ENCODE measurements at places on chromosomes 1 and 21.

GRCh38 chr1:244794071-244794470 lies 41.4 kb upstream of the COX20 start:
- no peak for DNase-seq

DNA sequence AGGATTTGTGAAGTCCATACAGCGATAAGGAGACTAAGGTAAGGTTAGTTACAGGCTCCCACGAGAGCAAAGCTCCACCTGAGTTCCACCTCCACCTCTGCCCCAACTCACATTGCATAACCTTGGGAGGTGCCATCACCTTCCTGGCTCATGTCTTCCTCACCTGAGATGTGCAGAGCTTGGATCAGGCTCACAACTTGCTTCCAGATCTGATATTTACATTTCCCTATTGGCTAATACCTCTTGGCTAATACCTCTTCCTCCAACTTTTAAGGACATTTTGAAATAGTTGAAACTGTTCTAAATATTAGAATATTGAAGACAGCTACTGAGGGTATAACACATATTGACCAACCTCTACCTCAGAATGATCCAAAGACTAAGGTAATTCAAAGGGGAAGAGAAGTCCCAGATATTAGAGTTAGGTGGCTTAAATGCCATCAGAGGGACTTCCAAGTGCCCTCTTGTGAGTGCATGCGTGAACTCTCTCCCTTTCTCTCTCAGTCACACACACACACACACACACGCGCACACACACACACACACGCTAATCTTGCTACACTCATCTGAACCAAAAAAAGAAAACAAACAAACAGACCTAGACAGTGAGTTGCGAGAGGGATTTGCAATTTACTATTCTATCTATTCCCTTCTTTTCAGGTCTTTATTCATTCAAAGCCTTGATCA lies 134.3 kb downstream of the PLPP3 start:
- DNase-seq, result no peak

DNA sequence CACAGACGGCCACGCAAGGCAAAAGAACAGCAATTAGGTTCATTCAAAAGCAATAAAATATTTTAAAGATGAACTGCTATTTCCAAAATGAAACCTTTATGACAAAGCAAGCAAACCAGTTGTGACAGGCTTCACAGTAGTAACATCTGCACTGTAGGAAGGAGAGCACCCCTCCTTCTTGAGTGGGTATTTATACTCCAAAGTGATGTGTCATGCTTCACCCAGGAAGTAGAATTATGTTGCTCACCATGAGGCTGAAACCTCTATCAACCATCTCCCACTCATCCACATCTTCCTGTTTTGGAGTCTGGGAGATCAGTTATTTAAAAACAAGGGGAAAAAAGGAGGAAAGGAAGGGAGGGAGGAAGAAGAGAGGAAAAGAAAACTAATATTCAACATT lies 885 bp downstream of the OR2T10 start:
- no peak for DNase-seq

DNA sequence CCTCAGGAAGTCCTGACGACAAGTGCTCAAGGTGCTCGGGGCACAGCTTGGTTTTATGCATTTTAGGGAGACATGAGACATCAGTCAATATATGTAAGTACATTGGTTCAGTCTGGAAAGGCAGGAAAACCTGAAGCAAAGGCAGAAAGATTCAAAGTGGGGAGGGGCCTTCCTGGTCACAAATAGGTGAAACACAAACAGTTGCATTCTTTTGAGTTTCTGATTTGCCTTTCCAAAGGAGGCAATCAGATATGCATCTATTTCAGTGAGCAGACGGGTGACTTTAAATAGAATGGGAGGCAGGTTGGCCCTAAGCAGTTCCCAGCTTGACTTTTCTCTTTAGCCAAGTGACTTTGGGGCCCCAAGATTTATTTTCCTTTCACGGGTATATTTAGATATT lies 8.9 kb upstream of the RNF187 start:
- DNase-seq, result no peak

DNA sequence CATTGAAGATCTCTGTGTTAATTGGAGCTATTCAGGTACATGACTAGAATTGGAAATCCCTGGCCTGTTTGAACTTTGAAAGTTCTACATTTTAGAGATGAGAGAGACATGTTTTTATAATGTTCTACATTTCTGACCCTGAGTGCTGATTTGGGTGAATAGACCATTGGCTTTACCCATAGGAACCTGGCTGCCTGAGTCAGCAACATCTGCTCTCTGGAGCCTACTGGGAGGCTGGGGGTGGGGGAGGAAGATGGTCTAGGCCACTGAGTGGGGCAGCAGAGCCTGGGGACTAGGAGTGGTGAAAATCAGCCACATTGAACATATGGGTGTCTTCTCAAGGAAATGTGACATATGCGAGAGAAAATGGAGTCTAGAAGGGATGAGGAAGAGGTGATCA lies 1.4 kb upstream of the VANGL1 start:
- no peak for DNase-seq

DNA sequence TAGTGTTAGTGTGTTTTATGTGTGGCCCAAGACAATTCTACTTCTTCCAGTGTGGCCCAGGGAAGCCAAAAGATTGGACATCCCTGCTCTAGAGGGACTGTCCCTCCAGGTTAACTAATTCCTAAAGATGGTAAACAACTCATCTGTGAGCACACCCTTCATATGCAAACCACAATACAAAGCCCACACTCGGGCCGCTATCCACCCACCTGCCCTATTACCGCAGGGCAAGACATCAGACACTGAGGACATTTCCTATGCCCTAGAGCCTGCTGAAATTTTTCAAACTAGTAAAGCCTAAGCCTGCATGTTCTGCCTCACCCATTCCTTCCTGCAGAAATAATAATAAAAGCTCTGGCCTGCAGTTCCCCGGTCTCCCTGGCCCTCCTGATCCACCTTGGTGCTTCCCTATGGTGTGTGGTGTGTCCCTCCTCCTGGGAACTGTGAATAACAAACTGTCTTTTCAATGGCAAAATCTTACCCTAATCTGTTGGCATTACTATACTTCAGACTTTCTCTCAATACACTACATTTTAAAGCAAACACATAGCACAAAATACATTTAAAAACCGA lies 39.3 kb upstream of the NTPCR start:
- DNase-seq, result no peak

DNA sequence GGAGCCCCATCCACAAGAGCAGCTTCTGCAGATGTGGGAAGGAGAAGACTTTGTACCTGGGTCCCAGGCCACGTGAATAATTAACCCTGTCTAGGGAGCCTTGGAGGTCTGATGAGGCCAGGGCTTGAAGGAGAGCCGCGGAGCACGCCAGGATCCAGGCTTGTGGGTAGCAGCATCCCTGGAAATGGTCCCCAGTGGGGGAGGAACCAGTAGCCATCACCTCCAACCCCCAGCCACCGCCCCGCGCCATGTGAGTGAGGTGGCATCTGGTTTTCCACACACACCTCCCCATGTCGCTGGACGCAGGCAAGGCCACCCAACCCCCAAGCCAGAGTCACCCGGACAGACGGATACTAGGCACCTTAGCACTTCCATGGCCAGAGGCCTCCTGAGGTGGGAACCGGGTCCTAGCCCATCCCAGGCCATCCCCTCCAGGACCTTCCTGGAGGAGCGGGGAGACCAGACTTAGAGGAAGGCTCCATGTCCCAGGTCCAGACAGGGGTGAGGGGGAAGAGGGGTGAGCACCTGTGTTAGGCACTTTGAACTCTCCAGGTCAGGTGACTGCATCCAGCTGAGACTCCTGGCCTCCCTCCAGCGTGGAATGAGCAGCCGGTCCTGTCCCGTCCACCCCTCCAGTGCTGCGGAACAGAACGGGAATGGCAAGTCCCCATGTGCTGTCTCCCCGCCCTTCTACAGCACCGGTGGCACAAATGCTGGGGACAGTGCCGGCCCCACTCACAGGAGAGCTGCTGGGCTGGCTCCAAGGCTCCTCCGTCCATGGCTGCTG lies 53.2 kb downstream of the RIPK4 start:
- DNase-seq, result no peak

DNA sequence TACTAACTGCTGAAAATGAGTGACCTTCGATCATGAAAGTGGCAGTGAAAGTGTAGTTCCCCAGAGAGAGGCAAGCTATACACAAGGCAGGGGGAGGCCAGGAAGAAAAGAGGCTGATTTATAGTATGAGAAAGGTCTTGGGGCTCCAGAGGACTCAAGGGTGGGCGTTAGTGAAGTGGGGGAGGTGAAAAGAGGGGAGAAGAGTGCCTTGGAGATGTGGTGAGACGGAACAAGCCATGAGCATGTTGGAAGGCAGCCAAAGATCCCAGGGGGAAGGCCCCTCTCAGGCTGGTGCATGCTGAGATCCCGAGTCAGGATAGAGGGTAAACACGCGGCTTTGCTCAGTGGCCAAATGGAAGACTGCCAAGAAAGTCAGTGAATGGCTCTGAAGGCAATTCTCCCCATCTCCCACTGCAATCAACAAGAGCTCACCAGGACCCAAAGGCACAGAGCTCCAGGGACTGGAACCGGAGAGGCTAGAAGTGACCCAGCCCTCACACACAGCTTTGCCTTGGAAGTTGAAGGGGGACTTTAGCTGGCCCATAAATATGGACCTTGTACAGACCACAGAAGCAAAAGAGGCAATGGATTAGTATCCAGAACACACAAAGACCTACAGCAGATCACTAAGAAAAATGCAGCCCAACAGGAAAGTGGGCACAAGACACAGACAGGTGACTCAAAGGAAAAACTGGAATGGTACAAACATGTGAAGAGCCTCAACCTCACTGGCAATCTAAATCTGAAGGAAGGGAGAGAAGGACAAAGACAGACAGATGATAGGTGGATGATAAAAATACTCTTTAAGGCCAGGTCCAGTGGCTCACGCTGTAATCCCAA lies 49.6 kb downstream of the HSF2BP start:
- DNase-seq, result no peak

DNA sequence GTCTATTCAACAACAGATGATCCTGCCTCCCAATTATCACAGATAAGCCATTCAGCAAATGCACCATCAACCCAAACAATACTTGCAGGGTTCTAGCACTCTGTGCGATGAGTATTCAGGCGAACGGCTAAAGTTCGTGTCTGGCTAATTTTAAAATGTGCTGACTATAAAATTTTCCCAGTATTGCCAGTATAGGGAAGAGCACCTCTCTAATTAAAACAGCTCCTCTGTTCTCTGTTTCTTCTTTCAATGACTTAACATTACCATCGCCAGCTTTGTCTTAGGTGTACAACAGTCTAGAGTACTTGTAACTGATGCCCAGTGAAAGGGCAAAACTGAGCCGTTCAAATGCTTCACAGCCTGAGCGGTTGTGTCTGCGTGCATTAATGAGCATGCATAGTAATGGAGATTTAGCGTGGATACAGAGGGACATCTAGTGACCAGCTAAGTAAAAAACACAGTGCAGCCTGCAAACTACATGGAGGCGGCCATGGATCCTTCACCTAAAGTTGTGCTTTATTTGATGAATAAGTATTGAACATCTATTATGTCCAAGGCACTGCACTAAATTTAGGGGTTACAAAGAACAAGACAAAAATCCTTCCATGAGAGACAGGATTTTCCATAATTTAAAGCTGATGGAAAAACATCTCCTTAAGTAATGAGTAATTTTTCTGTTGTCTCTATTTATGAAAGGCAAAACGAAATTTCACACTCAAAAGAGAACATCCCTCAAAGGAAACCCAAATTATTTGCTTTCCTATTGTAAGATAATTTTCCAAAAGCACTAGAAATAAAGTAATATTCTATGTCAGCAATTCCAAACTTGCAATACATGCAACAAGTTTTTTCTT lies 120.0 kb downstream of the SETD4 start:
- no peak for DNase-seq

- DNase-seq, result no peak
These were observed 142.7 kb upstream of the CSF3R start for GRCh38 chr1:36625253-36625934.

GRCh38 chr21:35273333-35273732 lies 224.2 kb upstream of the RUNX1 start:
- DNase-seq, result no peak

- no peak for DNase-seq
These were observed 22.2 kb downstream of the TUT4 start for GRCh38 chr1:52530563-52531144.
